NCI-H226 (cell line): ENCODE measurements at places on chromosomes 16 and 17.

GRCh38 chr17:80815151-80815681 lies 176.4 kb upstream of the CHMP6 start:
- DNase-seq = no peak

- peak; percentile 56 for DNase-seq
These were observed 10.0 kb downstream of the TNFAIP1 start for GRCh38 chr17:28345419-28346198.

DNA sequence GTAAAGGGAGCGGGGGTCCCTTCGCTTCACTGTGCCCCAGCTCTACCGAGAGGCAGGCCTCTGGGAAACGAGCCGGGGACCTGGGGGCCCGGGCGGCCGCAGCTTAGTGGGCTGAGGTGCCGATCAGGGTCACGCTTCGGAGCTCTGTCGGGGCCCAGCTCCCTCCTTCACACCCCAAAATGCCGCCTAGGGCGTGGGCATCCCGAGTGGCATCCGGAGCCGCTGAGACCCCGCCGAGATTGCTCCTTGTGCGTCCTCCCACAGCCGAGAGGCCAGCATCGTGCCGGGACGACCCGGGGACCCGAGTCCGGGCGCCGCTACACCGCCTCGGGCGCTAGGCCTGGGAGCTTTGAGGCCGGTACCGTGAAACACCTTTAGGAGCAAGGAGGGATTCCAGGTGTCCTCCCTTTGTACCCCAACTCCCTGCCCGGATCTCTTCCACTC lies 1.3 kb downstream of the SALL1 start:
- DNase-seq = no peak

GRCh38 chr17:27421111-27421510 lies 35.1 kb upstream of the KSR1 start:
- DNase-seq = no peak
